GM12891 (cell line): ENCODE measurements at places on chromosomes 11 and 22.

DNA sequence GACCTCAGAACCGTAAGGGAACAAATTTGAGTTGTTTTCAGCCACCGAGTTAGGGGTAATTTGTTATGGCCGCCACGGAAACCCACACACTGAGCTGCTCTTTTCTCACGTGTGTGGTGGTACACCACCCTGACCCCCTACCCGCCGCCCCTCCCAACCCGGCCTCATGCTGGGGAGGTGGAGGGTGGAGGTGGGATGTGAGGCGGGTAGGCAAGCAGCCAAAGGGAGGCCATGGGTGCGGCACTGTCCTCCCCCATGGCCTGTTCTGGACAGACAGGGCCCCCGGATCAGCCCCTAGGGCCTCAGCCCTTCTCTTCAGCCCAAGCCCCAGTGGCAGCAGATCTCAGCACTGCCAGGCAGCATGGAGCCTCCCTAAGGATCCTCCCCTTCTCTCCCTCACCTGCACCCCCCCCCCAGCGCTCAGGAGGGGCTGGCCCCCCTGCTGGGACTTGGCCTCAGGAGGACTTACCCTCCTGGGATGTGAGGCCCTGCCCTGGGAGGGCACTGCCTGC is 7.9 kb downstream of the PRR5 start:
- DNase-seq, result no peak

GRCh38 chr11:121417055-121417551 is 35.0 kb upstream of the SORL1 start:
- no peak for DNase-seq

GRCh38 chr11:9651899-9652748 is 11.8 kb upstream of the SWAP70 start:
- DNase-seq, result no peak

- no peak for DNase-seq
These were observed 1511.1 kb downstream of the BRD1 start for GRCh38 chr22:48316257-48317250.

DNA sequence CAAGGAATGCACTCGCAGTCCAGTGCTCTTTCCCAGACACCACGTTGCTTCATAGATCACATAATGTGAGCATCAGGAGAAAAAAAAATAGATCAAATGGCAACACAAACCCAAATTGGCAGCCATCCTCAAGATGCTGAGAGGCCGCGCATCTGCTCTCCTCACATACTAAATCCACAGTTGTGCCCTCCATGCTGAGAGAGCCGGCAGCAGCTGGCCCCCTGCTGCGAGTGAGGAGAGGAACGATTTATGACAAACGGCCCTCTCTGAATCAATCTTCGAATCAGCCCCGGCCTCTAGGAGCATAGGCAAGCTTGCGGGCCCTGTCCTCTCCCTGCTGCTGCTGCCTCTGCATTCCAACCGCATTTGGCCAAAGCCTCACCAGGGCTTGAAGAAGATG is 159.9 kb upstream of the TENM4 start:
- no peak for DNase-seq

GRCh38 chr11:62353841-62354240 is 16.6 kb downstream of the ASRGL1 start:
- DNase-seq, result no peak

DNA sequence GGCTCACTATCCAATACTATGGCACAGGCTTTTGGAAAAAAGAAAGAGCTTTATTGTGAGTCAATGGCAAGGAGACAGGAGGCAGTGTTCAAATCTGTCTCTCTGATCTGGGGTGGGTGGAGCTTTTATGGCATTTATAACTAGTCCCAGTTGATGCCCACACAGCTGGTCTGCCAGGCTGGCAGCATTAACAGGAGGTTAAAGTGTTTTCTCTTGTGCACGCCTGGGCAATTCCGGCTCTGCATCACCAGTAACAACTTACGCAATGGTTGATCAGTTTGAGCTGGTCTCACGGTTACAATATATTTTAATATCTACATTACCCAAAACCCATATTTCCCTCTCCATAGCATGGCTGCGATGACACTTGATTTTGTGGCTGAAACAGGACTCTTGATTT is 15.1 kb upstream of the SMIM38 start:
- no peak for DNase-seq

DNA sequence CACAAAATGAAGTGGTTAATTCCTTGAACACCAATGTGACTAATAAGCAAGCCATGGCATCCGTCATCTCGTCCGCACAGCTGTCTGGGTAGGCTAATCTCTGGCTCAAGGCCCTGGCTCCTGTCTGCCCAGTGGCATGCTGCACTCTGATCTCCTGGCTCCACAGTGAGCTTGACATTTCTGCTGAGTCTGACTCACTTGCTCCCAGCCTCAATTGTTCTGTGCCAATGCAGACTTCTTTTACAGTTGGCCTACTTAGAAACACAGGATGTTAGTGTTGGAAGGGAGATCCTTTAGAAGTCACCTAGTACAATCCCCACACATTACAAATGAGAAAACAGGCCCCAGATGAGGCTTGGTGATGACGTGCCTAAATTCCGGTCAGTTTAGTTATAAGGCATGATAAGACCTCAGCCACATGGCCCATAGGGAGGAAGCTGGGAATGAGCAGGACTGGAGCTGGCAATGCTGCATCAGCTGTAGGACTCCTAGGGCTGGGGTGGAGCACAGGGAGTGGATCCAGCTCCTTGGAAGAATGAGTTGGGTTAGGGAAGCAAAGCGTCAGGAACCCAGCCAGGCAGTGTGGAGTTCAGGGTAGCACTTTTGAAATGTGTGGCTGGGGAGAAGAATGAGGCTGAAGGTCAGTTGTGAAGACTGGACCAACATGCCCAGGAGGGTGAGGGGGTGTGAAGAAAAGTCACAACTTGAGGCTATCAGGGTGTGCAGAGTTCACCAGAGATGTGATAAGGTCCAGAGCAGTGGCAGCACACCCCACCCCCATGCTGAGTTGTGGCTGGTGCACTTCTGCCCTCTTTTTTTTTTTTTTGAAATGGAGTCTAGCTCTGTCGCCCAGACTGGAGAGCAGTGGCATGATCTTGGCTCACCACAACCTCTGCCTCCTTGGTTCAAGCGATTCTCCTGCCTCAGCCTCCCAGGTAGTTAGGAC is 70.2 kb upstream of the EED start:
- no peak for DNase-seq

DNA sequence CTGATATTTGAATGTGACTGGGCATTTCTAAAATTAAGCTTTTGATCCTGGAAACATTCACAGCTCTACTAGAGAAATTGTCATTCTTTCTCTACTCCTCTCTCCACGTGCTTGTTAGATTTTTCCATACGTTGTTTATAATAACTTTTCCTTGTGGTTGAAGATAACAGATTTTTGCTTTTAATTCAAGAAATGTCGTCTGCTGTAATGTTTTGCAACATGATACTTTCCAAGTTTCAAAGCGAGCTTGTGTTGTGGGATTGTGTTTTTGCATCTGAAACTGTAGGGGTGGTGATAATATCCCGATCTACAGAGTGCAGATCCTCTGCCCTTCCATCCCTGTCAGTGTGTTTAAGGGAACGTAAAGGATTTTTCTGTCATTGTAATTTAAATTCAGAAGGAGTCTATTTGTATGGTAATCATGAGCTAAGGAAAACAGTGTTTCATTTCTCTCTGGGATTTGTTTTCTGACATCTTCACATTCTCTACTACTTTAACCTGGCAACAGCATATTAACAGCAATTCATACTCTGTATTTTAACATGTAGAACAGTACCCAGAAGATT is 321.4 kb downstream of the FAT3 start:
- DNase-seq, result no peak

GRCh38 chr11:95138448-95138847 is 48.8 kb downstream of the ENDOD1 start:
- DNase-seq, result no peak

DNA sequence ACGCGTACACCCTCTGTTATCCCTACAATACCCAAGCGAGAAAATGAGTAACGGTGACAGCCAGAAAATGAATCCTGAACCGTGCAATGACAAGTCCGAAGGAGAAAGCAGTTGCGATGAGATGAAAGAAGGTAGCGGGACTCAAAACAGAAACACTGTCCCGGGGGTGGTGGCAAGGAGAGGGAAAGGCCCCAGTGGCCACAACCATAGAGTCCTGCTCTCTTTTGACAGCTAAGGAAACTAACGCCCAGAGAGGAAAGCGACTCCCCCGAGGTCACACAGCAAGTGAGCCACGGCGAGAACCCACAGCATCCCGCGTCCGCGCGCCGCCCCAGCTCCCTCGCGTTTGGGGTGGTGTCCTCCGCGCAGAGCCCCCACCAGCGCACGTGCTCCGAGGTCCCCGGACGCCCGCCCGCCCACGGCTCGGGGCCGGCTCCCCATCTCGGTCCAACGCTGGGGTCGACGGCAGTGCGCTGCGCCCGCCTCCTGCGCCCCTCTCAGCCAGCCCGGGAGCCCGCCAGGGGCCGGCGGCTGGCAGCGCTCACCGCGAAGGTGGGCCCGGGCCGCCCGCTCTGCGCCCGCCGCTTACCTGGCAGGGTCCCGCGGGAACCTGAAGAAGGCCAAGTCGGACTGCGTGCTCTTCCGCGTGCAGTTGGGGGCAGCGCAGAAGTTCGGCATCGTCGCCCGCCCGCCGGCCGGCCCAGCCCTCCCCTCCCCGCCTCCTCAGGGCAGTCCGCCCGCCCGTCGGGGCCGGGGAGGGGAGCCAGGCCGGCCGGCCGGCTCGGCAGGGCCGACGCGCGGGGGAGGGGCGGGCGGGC is 564 bp downstream of the THAP12 start:
- DNase-seq, result peak; percentile 26

GRCh38 chr11:118417801-118418200 is 16.4 kb downstream of the ATP5MG start:
- DNase-seq, result no peak

GRCh38 chr11:116532066-116532465 is 240.7 kb downstream of the BUD13 start:
- DNase-seq, result no peak

- DNase-seq, result no peak
These were observed 546.8 kb downstream of the BUD13 start for GRCh38 chr11:116225784-116226585.
